Effector memory CD4-positive, alpha-beta T cell (primary cell): ENCODE measurements at places on chromosomes 7 and 10.

DNA sequence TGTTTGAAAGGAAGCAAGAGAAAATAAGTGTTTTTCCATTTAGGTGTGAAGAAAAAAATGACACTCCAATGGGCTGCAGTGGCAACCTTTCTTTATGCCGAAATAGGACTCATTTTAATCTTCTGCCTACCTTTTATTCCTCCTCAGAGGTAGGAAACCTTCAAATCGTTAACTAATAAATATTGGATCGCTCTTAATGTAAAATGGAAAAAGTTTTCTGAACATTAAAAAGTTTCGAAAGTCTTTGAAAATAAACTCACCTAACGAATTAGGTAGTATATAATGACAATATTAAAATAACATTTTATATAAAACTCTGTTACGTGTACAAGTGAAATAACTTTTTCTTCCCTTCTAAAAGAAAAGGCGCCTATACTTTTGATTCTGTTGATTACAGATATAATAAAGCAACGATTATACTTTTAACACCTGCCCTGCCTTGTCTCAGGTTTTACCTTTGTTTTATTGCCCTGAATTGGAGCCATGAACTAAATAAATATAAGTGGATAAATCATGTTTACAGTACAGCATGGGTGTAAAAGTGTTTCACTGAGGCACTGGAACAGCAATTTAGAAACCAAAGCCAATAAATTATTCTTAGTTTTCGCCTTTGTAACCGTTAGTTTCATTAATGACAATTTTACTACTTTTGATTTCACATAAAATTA lies 804 bp downstream of the BCAP29 start:
- DNase-seq, result no peak

GRCh38 chr10:129796710-129797420 lies 167.2 kb downstream of the EBF3 start:
- DNase-seq, result no peak

DNA sequence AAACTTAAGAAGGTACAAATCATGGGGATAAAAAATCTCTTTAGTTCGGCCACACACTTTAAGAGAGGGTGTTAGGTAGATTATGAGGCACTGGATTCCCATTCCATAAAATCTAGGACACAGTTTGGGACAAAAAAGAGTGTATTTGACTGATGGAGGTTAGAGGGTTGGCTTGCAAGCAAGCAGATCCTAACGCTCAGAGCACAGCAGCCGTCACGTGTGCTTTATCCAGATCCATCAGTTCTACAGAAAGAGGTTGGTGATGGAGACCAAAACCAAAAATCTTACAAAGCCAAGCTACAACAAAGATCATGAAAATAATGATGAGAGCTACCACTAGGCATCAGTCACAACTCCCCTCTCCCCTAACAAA lies 549.4 kb downstream of the TNS3 start:
- no peak for DNase-seq

- no peak for DNase-seq
Measured at GRCh38 chr10:16520900-16521299, 779 bp downstream of the C1QL3 start.

DNA sequence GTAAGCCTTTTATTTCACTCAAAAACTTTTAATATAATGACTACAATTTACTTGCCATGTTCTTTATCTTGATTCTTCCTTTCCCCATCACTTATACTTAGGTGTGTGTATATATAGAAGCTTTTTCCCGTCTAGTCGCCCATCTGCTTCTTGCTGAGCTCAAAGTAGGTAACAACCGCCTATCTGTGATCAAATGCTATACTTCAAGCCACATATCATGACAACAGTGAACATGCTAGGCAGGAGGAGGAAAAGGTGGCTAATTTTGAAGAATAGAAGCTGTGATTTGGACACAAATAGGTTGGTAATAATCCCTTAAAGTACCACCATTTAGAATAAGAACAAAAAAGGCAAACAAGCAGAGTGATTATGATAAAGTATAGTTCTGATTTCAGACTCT lies 367.3 kb upstream of the CHRM2 start:
- DNase-seq, result no peak

- DNase-seq, result no peak
Measured at GRCh38 chr10:35821339-35821911, 179.3 kb upstream of the FZD8 start.

DNA sequence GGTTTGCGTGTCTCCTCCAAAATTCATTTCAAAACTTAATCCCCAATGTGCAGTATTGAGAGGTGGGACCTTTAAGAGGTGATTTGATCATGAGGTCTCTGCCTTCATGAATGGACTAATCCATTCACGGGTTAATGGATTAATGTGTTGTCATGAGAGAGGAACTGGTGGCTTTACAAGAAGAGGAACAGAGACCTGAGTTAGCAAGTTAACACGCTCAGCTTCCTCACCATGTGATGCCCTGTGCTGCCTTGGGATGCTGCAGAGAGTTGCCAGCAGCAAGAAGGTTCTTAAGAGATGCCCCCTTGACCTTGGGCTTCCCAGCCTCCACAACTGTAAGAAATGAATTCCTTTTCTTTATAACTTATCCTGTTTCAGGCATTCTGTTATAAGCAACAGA lies 3.7 kb upstream of the TCTN3 start:
- no peak for DNase-seq

- DNase-seq, result no peak
Measured at GRCh38 chr7:116113310-116113709, 82.7 kb upstream of the TFEC start.

- DNase-seq, result no peak
Measured at GRCh38 chr10:118939211-118940007, 90.1 kb upstream of the NANOS1 start.

- no peak for DNase-seq
Measured at GRCh38 chr7:127665922-127666321, 13.9 kb downstream of the SND1 start.

DNA sequence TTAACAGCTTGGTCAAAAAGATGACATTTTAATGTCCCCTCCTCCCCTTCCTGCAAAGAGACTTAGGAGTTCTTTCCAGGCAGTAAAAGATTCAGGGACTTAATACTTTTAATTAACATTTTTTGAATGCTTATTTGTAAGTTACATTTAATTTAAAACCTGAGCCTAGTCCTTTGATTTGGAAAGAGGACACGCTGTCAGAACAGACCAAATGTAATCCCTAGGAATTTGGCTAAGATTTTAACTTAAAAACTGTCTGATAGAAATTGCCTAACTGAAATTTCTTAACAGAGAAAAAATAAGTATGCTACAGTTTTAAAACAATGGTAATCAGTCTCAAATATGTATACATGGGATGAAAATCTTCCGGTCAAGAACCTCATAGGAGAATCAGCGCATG lies 98.5 kb downstream of the NRP1 start:
- DNase-seq, result no peak
